Posterior vena cava (tissue), 2 donors: ENCODE measurements at places on chromosomes 11 and 22. TPM values are rescaled to one million over a fixed set of nuclear protein-coding genes. Genes with fewer than 3 reads are reported as not detected.

- no peak for DNase-seq
Observed at GRCh38 chr11:125995313-125995712, 49.5 kb downstream of the VSIG10L2 start.

GRCh38 chr22:35470903-35471321 lies 69.7 kb upstream of the RASD2 start:
- no peak for DNase-seq

DNA sequence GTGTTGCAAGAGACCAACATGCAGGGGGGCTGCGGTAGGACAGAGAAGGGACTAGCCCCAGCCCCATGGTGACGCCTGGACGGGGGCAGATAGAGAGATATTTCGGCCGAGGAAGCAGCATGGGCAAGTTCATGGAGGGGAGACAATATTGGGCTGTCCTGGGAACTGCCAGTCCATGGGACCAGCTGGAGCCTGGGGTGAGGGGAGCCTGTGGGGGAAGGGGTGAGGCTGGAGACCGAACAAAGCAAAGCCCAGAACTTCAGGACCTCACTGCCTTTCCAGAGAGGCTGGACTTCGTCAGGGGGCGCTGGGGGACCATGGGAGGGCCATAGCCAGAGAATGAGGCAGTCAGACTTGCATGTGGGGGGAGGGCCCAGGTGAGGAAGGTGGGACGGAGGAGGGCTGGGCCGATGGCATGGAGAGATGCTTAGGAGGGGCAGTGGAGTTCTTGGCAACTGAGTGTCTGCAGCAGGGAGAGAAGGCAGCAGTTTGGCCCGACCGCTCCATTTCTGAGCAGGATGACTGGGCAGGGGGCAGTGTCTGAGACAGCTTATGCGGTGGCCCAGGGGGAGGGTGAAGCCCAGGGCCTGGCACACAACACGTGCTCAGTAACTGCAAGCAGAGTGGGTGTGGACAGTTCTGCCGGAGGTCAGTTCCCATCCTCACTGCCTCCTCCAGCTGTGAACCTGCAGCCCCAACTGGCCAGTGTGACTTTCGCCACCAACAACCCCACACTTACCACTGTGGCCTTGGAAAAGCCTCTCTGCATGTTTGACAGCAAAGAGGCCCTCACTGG lies 712 bp downstream of the UPK3A start:
- no peak for DNase-seq

DNA sequence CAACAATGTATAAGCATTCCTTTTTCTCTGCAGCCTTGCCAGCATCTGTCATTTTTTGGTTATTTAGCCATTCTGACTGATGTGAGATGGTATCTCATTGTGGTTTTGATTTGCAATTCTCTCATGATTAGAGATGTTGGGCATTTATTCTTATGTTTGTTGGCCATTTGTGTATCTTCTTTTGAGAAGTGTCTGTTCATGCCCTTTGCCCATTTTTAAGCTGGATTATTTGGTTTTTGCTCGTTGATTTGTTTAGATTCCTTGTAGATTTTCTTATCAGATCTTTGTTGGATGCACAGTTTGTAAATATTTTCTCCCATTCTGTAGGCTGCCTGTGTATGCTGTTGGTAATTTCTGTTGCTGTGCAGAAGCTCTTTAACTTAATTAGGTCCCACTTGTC lies 259.6 kb upstream of the SESN3 start:
- DNase-seq = no peak

GRCh38 chr11:93560199-93560932 lies 17.2 kb upstream of the SMCO4 start:
- DNase-seq = no peak

DNA sequence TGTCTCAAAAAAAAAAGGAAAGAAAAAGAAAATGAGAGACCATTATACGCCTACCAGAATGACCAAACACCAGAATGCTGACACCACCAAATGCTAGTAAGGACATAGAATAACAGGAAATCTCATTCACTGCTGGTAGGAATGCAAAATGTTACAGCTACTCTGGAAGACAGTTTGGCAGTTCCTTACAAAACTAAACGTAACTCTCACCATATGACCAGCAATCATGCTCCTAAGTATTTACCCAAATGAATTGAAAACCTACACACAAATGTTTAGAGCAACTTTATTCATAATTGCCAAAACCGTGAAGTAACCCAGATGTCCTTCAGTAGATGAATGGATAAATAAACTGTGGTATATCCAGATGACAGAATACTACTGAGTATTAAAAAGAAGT lies 7.2 kb downstream of the CHKA start:
- no peak for DNase-seq

- DNase-seq = no peak
Observed at GRCh38 chr11:10701982-10702381, 8.4 kb upstream of the IRAG1 start.

DNA sequence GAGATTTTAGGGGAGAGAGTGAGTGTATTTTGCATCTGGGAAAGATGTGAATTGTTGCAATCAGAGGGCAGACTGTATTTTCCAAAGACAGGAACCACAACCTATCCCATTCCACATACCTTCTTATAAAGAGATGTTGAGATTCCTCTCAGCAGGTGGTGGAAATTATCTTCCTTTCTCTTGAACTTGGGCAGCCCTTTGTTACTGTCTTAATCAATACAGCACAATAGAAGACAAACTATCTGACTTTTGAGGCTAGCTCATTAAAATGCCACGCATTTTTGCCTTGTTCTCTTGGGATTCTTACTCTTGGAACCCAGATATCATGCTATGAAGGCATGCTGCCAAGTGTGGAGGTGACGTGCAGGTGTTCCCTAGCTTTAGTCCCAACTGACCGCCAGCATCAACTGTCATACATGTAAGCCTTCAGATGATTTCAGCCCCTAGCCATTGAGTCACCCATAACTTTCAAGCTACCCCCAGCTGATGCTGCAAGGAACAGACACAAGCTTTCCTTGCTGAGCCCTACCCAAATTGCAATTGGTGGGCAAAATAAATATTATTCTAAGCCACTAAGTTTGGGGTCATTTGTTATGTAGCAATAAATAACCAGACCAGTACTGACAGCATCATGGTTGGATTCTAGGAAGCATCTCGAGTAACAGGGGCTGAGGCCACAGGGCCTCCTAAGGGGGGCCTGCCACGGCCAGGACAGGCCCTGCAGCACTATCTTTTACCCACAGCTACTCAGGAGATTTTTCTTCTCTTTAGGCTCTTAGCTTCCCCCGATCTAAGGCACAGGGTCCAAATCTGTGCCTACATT lies 63.0 kb downstream of the RPL27A start:
- DNase-seq = no peak

GRCh38 chr11:72621008-72621610 lies 53.1 kb downstream of the PDE2A start:
- no peak for DNase-seq

GRCh38 chr11:12715131-12715530 lies 40.9 kb downstream of the TEAD1 start:
- no peak for DNase-seq

DNA sequence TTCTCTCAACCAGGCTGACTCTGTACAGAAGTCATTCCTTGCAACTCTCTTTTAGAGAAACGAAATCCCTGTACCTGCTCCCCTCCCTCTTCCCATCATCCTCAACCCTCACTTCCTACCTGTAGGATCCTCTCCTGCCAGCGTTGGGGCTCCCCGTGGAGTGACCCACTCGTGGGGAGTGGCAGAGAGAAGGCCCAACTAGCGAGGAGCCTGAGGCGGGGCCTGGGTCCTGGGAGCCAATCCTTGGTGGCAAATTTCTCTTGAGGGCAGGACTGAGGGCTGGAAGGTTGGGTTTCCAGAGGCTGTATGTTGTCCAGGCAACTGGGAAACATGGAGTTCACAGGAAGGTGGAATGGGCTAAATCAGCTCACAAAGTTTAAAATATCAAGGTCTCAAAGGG lies 10.4 kb downstream of the NHERF4 start:
- no peak for DNase-seq

NDUFC2 gene
- 148 TPM for total RNA-seq

MCAT gene
- 10.2 TPM for total RNA-seq

SCGB1A1 gene
- not detected for total RNA-seq
